ENCODE measurements at places on chromosomes 12 and 14.

GRCh38 chr12:120266180-120266870 is 795 bp upstream of the PXN start:
- DNase-seq = no peak

- DNase-seq = no peak
Measured at GRCh38 chr12:44441155-44441554, 435.0 kb downstream of the NELL2 start.

- no peak for DNase-seq
Measured at GRCh38 chr14:102873131-102873530, 49.3 kb upstream of the AMN start.

DNA sequence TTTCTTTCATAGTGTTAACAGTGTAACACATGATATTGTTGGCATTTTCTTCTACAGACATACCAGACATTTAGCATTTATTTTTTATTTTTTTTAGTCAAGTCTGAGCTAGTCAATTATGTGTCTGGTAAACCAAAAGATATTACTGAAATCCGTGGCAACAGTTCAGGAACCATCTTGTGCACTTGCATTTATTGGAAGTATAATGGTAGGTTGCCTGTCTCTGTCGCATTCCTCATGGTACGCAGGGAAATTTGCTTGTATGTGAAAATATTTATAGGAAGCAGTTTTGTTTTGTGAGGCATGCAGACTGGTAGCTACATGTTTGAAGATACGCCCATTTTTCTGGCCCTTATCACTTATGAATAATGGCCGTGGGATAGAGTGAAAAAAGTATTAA is 186.1 kb upstream of the SLC38A2 start:
- no peak for DNase-seq

DNA sequence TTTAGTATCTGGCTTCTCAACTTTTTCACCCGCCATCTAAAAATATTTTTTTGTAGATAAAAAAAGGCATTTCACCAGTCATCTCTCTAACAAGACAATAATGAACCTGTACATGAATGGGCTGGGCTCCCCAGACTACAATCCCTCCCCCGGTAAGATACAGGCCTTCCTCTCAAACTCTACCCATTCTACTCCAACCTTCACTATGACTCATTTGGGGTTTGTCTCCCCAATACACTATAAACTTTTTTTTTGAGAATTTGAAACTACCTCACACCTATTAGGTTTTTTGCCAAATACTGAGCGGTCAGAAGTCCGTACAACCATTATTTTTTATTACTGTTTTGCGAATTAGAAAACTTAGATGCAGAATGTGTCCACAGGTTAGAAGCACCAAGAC is 784 bp downstream of the RPL6 start:
- no peak for DNase-seq

DNA sequence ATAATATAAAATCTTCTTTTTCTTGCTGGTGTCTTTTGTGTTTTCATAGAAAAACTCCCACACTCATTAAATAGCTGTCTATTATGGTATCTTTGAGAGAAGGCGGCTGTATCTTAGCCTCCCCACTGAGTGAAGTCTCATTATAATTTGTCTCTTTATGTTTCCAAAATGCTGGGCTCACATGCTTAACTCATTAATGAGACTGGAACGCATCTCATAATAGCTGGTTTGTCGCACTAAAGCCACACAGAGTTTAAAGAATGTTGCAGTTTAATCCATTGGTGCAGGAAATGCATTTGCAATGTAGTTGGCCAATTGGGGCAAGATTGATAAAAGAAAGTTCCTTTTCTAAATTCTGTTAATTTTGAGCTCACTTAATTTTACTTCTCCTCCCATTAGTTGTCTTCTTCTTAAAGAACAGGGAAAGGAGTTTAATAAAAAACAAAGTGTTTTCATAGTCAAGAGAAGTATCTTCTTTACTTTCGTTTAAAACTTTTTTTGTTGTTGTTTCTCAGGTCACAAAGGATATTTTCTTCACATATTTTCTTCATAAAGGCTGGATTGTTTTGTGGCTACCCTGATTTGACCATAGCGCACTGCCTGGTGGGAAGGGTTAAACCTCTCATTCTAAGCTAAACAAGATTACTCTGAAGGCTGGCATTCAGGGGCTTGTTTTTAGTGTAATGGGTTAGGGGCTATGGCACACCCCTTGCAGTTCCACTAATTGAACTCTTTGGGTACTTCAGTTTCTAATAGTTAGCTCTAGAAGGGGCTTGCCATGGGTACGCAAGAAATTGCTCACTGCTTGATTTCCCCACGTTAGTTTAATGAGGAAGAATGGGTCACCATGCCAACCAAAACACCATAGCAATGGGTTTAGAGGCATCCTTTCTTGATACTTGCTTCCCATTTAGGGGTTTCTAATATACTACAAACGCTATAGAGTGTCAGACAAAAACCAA is 197.0 kb downstream of the TMTC2 start:
- no peak for DNase-seq

DNA sequence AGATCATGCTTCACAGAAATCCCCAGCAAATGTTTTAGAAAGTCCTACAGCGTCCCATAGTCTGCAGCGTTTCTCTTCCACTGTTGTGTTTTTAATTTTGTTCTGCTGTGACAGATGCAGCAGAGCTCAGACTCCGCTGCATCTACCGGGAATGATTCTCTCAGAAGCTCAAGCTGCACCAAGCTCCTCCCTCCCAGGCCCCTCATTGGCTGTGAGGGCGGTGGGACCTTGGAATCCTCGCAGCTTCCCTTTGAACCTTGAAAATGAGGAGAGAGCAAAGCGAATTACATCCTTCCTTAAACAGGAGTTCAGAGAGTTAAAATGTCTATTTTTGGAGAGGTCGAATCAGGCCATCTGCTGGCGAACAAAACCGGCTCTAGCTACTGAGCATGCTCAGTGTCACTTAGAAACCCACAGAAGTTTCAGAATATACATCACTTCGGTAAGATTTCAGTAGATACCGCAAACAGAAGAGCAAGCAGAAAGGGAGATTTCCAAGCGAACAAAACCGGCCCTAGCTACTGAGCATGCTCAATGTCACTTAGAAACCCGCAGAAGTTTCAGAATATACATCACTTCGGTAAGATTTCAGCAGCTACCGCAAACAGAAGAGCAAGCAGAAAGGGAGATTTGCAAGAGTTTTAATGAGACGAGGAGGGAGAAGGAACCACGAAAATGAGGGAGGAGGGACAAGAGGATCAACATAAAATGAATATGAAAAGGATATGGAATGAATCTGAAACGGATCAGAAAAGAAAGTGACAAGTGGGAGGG is at the start of gene ABCD2:
ABCD2 (minus strand) TSS at position 144 of the 774 bp plus-strand sequence. CDS start 188 bp downstream, outside the sequence.
- peak; percentile 96 for DNase-seq

DNA sequence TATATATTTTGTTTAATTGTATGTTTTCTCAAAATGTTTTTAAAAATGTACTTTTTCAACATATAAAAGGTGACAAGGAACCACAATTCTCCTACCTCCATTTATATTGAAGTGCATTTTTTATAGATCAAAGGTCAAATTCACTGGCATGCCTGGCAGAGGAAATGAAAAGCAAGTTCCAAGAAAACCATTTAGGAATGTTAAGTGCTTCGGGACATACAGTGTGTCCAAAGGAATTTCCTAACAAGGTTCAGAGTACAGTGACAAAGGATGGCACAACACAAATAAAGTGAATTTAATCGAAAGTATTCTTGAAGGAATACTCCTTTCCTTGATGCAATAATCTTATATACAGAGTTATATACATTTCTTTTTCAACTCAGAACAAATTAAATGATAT is 242.3 kb downstream of the CCER1 start:
- DNase-seq = no peak

GRCh38 chr14:50791201-50791600 is 39.8 kb downstream of the NIN start:
- DNase-seq = no peak

All from SIG-M5 (cell line).